ENCODE measurements at places on chromosomes 7 and 10.
A peak's percentile ranks its signal among the peaks of the same experiment; 100 is the strongest.

GRCh38 chr7:97025983-97026714 is 1.5 kb upstream of the DLX5 start:
- no peak for DNase-seq

- no peak for DNase-seq
These were observed 47.9 kb downstream of the SP8 start for GRCh38 chr7:20738518-20739481.

DNA sequence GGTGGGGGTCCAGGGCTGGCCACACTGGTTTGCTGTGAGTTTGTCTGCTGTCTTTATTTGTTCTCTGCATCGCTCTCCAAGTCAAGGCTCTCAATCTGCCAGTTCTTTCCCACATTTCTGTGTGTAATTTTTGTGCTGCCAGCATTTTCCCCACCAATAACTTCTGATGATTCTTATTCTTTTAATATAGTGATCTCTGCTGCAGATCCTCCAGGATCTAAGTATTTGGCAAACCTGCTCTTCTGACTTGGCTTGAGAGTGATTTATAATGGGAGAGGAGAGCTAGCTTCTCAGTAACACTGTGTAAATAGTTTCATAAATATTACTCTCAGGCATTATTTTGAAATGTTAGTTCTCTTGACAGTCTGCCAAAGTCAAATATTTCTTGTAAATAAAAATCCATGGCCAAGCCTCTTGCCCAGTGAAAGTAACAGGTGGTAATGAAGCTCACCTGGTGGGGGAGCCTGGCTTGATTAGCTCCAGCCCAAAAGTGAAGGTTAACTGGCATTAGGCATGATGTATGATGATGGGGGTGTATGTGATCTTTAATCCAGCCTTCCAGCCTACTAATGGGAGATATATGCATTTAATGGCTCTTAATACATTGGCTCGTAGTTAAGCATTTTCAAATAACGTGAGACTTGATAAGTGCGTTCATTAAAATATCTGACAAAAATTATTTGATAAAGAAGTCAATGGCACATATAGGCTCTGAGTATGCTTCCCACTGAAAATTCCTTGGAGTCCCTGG is 1055.9 kb downstream of the KCNMA1 start:
- DNase-seq: peak; percentile 65

DNA sequence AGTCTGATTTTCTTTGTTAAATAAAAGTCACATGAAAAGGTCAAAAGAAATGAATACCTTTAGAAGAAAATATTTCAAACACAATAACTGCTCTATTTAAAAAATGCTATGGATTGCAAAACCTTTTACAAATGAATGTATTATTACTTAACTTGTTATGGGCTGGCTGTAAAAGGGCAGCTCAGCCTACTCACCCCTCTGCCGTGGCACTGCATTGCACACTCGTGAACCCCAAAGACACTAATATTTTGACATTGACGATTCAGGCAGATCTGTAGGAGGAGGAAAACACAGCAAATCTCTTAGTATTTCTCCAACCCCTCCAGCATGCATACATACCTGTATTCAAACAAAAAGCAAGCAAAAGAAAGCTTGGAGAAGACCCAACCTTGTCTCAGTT is 149.5 kb downstream of the FANK1 start:
- no peak for DNase-seq

DNA sequence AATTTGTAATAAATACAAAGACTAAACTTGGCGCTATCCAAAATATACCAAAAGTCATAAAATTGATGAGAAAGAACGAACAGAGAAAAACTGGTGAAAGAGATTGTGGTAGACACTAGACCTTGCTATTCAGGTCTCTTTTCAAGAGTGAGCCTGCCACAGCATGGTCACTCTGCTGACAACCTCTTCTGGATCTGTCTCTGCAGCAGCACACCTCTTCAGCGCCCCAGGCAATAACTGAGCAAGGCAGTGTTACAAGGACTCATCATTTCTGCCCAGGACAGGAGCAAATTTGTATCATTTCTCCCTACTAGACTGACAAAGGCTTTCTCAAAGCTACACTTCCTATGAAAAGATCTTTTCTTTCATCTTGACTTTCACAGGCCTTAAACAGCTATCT is 976.0 kb downstream of the DNAJB9 start:
- no peak for DNase-seq

DNA sequence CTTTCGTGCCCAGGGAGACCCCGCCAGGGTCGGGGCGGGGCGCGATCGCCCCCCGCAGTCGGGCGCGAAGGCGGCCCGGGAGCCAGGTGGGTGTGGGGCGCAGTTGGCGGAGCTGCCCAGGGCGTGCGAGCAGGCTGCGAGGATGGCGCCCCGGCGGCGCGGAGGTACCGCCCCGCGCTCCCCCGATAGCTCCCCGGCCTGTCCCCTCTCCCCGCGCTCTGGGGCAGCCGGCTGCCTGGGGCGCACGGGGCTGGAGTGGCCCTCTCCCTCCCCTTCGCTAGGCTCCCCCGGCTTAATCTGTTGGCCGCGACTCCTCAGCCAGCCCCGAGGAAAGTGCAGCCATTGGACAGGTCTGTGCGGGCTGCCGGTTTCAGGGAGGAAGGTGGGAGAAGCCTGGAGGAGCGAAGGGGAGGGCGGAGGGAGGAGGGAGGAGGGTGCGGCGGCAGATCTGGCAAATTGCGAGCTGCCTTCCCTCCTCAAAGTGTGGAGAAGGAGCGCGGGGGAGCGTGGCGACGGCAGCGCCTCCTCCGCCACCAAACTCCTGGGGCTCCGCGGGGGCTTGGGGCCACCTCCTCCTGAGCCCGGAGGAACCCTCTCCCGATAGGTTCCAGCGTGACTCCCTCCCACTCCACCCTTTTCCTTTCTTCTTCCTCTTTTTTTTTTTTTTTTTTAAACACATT is 361 bp upstream of the PLXDC2 start:
- DNase-seq: peak; percentile 92

DNA sequence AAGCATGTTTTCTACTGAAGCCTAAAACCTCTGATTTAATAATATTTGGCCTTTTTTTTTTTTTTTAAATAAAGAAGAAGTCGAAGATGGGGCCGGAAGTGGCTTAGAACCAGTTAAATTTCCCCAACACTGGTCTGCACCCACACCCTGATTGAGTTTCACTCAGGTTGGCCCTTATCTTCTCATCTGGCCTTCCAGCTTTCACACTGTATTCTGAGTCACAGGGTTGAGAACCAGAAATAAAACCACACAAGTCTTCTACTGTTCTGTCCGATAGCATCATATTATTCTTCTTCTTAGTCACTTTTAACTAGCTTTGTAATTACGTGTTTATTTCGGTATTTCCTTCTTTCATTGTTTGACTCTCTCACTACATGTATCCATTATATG is 9.9 kb downstream of the ZNF365 start:
- peak; percentile 74 for DNase-seq

GRCh38 chr10:48468130-48468790 is 136.6 kb downstream of the ARHGAP22 start:
- no peak for DNase-seq

DNA sequence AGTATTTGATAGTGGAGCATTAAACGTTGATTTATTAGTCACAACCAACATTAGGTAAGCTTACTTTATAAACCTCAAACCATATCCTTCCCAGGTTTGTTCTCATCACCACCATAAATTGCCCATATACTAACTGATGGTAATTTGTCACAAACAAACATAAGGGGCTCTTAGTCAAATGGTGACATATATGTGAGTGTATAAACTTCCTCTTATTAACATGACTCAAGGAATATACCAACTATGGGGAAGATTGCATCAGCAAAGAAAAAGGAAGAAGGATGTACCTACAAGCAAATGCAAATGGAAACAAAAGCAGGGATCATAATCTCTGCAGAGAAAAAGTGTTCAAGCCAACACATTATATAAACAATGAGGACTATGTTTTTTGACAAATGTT is 418.2 kb upstream of the AKR1E2 start:
- DNase-seq: peak; percentile 20

DNA sequence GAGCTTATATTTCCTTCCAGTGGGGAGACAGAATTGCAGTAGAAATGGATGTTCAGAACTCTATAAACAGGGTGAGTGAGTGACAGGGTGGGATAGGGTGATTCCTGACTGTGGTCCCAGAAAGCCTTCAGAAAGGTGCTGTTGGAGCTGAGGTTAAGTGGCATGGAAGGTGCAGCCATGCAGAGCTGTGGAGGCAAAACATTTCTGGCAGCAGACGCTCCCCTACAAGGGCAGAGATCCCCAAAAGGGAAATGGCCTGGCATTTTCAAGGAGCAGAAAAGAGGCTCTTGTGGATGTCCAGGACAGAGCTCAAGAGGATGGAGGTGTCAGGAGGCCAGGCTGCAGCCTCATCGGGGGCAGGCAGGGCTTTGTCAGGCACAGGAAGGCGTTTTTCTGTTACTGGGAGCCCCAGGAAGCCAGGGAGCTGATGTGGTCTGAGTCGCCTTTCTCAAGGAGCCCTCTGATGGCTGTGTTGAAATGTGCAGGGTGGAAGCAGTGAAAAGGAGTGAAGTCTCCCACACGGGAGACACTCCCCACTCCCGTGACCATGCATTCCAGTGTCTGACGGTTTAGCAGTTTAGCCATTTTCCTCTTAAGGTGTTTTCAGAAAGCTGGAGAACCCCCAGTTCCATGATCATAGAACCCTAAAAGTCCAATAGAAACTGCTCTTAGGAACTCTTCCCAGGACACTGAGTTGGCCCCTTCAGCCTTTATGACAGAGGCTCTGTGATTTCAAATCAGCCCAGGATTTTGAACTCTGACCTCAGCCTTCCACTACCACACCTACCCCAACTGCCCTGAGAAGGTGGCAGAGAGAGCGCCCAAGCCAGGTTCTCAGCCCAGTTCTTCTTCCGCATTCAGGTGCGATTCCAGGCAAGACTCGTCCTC is 96.2 kb downstream of the C10orf105 start:
- peak; percentile 48 for DNase-seq

- no peak for DNase-seq
These were observed 42.3 kb upstream of the PRKG1 start for GRCh38 chr10:51031950-51032349.

- DNase-seq: peak; percentile 62
These were observed 96.0 kb downstream of the MTERF1 start for GRCh38 chr7:91784469-91784868.

DNA sequence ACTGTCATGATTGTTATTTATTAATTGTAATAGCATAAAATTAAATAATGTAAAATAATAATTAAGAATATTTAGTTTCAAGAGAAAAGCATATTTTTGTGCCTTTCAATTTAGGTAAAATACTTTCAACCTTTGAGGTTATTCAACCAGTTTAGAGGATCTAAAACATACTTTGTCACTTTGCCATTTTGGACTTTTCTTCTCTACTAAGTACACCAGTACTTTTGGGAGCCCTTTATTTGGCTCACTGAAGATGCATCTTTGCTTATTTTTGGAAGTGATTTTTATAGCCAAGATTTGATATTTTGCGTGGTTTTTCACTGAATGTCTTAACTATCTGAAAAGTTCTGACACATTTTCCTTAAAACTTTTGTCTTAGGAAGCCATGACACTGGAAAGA is 860.5 kb downstream of the SORCS1 start:
- no peak for DNase-seq

- DNase-seq: no peak
These were observed 98.7 kb downstream of the SVOPL start for GRCh38 chr7:138602451-138602850.

- no peak for DNase-seq
These were observed 41.6 kb downstream of the TSPAN15 start for GRCh38 chr10:69492746-69493462.

- peak; percentile 73 for DNase-seq
These were observed 517.5 kb downstream of the KIF20B start for GRCh38 chr10:90218846-90219245.

GRCh38 chr7:113963356-113963755 is 44.5 kb upstream of the PPP1R3A start:
- no peak for DNase-seq

- peak; percentile 55 for DNase-seq
These were observed 398.8 kb upstream of the IGFBP3 start for GRCh38 chr7:46319841-46320240.

DNA sequence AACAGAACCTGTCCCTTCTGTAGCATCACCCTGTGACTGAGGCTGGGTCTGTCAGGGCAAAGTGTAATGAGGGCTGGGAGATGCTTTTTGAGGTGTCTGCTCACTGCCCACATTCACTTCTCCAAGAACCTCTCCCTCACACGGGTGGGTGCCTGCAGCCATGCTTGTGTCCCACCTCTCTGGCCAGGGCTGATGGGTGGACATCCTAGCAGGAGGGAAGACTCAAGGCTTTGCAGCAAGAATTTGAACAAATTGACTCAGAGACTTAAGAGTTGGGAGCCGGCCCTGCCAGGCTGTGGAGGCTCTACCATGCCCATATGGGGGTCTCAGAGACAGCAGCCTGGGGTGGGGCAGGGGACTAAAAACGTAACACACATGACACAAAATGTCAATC is 33.4 kb downstream of the GOLGA7B start:
- DNase-seq: no peak

GRCh38 chr7:55546814-55547213 is 25.5 kb downstream of the VOPP1 start:
- DNase-seq: peak; percentile 90

GRCh38 chr7:27616914-27617548 is 45.7 kb downstream of the HIBADH start:
- no peak for DNase-seq

GRCh38 chr10:117152668-117153067 is 14.6 kb upstream of the VAX1 start:
- DNase-seq: no peak

DNA sequence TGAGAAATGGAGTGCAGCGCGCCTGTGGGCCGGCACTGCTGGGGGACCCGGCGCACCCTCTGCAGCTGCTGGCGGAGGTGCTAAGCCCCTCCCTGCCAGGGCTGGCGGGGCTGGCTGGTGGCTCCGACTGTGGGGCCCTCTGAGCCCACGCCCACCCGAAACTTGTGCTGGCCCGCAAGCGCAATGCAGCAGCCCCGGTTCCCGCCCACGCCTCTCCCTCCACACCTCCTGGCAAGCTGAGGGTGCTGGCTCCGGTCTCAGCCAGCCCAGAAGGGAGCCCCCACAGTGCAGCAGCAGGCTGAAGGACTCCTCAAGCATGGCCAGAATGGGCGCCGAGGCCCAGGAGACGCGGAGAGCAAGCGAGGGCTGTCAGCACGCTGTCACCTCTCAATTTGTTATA is 1063.0 kb upstream of the AUTS2 start:
- no peak for DNase-seq

- DNase-seq: no peak
These were observed 414.9 kb downstream of the GLRX3 start for GRCh38 chr10:130550952-130551674.

DNA sequence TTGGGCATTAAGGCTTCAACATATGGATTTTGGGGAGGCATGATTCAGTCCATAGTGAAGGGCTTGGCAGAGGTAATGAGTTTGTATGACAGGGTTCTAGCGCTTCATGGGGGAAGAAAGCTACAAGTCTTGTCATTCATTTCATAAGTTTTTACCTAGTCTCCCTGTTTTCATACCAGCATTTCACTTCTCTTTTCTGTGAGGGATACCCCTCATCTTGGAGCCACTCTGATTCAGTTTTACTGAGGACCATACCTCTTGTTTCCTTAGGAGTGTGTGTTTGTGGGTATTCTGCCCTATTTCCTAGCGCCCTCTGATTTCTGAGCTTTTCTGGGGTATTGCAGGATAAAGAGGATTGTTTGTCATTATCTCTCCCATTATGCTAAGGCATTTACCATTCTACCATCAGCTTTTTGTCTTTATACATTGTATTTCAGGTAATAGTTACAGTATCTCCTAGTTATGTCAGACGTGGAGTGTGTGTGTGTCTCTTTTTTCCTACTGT is 6.8 kb downstream of the RSBN1L start:
- DNase-seq: no peak
